Ascending aorta (tissue), 2 donors: ENCODE measurements at places on chromosomes 1 and 21. TPM values are rescaled to one million over a fixed set of nuclear protein-coding genes. Genes with fewer than 3 reads are reported as not detected.
A peak's percentile ranks its signal among the peaks of the same experiment; 100 is the strongest.

- no peaks in the 10 kb centered on the region for H3K27me3 ChIP-seq
- no peak overlapping the region for H3K4me3 ChIP-seq
- no peaks in the 10 kb centered on the region for H3K4me1 ChIP-seq
- H3K27ac ChIP-seq, result no peak overlapping the region
- no peak for DNase-seq
- H3K36me3 ChIP-seq, result no peaks in the 10 kb centered on the region
Measured at GRCh38 chr1:212498283-212499040, 65.7 kb downstream of the NENF start.

DNA sequence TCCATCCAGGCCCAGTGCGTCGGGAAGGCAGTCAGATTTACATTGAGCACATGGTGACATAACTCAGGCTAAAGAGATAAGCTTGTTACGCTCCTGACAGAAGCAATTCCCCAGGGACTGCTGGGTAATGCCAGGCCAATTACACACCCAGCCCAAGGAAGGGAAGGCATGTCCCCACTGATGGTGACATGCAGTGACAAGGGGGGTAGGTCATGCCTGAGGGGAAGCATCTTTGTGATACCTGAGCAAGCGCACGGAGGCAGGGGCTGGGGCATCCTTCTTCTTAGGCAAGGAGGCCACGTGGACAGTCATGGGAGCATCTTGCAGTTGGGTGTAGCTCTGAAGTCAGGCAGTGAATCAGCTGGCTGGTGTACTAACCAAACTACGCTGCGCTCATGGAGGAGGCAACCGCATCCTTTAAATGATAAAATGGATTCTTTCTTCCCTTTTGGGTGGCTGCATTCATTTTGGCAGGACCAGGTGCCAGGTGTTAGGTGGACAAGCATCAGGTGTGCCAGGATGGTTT lies 39.6 kb upstream of the GRIK3 start:
- H3K4me3 ChIP-seq, result no peak overlapping the region
- H3K27me3 ChIP-seq, result no peaks in the 10 kb centered on the region

DNA sequence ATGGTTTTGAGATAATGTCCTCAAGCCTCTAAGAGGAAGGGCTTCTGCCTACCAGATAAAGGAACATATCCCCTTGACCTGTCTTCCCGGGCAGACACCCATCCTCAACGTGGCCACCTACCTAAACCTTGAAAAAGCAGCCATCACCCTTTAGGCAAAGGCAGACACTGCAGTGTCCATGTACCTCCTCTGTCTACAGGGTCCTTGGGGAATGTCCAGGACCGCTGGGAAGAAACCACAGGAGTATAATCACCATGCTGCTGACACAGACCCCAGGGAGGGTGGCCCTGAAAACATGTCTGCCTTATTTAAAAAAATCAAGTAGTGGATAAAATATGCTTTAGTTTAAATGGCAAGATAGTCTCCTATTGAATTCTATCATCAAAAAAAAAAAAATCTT lies 16.6 kb downstream of the BCAR3 start:
- no peak for DNase-seq
- no peak overlapping the region for H3K4me3 ChIP-seq
- no peaks in the 10 kb centered on the region for H3K27me3 ChIP-seq
- H3K27ac ChIP-seq, result peak overlapping the region; percentile 72

DNA sequence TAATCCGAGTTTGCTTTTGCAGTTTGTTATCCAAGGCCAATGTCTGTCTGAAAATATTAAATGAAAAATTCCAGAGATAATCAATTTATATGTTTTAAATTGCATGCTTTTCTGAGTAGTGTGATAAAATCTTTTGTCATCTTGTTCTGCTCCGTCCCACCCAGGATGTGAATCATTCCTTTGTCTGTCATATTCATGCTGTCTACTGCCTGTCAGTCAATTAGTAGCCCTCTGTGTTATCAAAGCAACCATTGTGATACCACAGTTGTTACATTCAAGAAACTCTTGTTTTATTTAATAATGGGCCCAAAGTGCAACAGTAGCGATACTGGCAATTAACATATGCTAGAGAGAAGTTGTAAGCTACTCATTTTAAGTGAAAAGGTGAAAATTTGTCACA lies 819.3 kb downstream of the BRINP3 start:
- no peaks in the 10 kb centered on the region for H3K27me3 ChIP-seq
- no peaks in the 10 kb centered on the region for H3K4me1 ChIP-seq
- no peaks in the 10 kb centered on the region for H3K36me3 ChIP-seq
- no peak for DNase-seq

DNA sequence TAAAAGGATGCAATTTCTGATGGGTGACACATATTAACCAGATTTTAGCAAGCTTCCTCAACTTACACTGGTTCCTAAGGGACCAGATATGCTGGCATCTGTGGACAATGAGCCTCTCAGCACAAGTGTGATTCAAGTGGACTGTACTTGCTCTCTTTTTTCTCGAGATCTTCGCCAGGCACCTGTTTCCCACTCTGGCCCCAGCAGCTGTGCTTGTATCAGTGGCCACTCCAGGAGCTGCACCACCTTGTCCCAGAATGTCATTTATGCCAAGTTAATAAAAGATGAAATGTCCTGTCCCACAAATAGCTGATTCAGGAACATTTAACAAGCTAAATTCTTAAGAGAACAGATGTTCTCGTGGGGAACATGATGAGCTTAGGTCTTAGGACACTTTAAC lies 14.6 kb downstream of the C1orf198 start:
- H3K27ac ChIP-seq, result peak overlapping the region; percentile 96
- H3K36me3 ChIP-seq, result peaks cover 30% of the 10 kb centered on the region
- no peaks in the 10 kb centered on the region for H3K27me3 ChIP-seq
- DNase-seq, result no peak
- H3K4me1 ChIP-seq, result peaks cover 75% of the 10 kb centered on the region

- no peaks in the 10 kb centered on the region for H3K36me3 ChIP-seq
- no peak for DNase-seq
- no peak overlapping the region for H3K27ac ChIP-seq
- no peak overlapping the region for H3K4me3 ChIP-seq
- no peaks in the 10 kb centered on the region for H3K4me1 ChIP-seq
- H3K27me3 ChIP-seq, result no peaks in the 10 kb centered on the region
Measured at GRCh38 chr1:74367175-74367813, 132.1 kb downstream of the TNNI3K start.

DNA sequence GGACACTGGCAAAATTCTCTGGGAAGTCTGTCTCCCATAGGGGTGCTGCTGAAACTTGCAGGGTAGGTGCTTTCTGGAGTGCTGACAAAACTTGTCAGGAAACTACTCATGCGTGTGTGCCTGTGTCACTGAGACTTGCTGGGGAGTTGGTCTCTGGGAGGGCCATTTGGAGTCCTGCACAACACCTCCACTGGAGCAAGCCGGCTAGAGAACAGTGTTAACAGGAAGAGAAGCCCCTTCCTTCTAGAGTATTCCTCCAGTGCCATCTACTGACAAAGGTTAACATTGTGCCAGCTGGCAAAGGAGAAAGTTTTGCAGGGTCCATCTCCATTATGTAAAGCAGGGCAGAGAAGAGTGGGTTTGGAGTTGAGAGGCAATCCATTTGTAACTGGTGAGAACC lies 30.0 kb downstream of the ZMYM4 start:
- H3K4me3 ChIP-seq, result no peak overlapping the region
- no peak for DNase-seq
- H3K27ac ChIP-seq, result no peak overlapping the region
- H3K36me3 ChIP-seq, result no peaks in the 10 kb centered on the region

- no peak overlapping the region for H3K27ac ChIP-seq
- no peaks in the 10 kb centered on the region for H3K27me3 ChIP-seq
- no peaks in the 10 kb centered on the region for H3K36me3 ChIP-seq
- DNase-seq, result no peak
Measured at GRCh38 chr1:2972011-2972878, 49.0 kb upstream of the ACTRT2 start.

DNA sequence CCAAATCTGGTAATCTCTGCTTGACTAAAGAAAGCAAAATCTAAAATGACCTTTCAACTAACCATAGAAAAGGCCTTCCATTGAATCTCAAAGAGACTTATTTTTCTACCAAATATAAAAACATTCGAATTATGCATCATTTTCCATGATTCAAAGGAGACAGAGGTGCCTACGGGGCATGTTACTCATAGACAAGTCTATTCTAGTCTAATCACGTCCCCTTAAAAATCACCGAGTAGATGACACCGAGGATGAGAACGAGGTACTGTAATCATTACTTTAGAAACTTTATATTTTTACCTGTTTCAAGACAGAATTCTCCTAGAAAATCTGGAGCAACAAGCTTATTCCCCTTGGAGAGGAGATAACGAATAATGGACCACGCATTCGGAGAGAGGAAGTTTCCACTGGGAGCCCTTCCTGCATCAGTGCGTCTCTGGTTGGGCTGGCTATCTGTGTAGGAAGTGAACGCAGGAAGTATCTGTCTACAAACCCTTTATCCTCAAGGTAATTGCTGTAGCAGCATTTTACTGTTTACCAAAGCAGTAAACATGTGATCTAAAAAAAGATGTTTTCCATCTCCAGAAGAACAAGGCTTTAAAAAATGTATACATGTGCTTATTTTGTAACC lies 9.5 kb downstream of the ERG start:
- peak overlapping the region; percentile 77 for H3K27ac ChIP-seq
- H3K36me3 ChIP-seq, result no peaks in the 10 kb centered on the region
- DNase-seq, result no peak
- H3K4me3 ChIP-seq, result no peak overlapping the region
- H3K4me1 ChIP-seq, result peaks cover 7% of the 10 kb centered on the region

DNA sequence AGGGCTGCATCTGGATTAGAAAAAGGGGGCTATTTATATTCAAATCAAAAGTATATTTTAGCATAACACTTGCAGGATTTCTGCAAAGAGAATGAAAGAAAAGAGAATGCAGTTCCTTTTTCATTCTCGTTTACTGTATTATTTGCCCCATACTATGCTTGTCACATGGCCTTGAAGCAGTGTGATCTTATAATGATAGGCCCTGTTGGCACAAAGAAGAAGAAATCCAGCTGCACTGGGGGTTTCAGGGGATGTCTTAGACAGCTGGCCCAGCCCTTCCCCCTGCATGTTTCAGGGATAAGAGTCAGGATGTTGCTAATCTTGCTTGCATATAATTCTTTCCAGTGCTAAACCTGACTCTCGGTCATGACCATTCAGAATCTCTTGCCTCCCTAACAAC lies 369.5 kb downstream of the SEC16B start:
- H3K27ac ChIP-seq, result no peak overlapping the region
- no peaks in the 10 kb centered on the region for H3K36me3 ChIP-seq
- H3K27me3 ChIP-seq, result no peaks in the 10 kb centered on the region
- no peak overlapping the region for H3K4me3 ChIP-seq
- no peaks in the 10 kb centered on the region for H3K4me1 ChIP-seq
- no peak for DNase-seq

GRCh38 chr1:208291923-208292711 lies 47.9 kb upstream of the PLXNA2 start:
- no peaks in the 10 kb centered on the region for H3K4me1 ChIP-seq
- H3K36me3 ChIP-seq, result no peaks in the 10 kb centered on the region
- H3K27me3 ChIP-seq, result no peaks in the 10 kb centered on the region
- no peak for DNase-seq

DNA sequence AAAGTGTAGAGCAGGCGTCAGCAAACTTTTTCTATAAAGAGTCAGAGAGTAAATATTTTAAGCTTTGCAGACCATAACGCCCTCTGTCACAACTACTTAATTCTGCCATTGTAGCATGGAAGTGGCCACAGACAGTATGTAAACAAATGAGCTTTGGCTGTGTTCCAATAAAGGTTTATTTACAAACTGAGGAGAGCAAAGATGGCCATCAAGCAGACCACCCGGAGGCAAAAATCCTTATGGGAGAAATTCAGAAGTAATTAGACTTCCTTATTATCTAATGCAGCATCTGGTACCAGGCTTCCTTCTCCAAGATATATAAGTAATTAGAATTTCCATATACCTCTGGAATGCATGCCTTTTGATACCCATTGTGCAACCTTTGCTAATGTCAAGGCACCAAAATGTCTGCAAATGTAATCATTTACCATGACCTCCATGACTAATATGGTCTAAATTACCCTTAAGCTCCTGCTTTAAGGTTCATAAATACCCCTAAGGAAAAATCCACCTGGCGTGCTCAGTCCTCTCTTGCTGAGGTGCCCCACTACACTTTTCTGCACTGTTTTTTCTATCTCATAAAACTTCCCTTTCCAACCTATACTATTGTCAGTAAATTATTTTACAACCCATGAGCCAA lies 377.8 kb downstream of the MATN1 start:
- DNase-seq, result no peak
- no peaks in the 10 kb centered on the region for H3K36me3 ChIP-seq
- H3K27ac ChIP-seq, result no peak overlapping the region
- H3K4me1 ChIP-seq, result no peaks in the 10 kb centered on the region

TCHH gene
- not detected for total RNA-seq

RPL22 gene
- total RNA-seq, result 88.8 TPM

SLAMF7 gene
- not detected for total RNA-seq

IPP gene
- total RNA-seq, result 5.5 TPM

PLA2G5 gene
- total RNA-seq, result 8.5 TPM

HPCAL4 gene
- not detected for total RNA-seq

MFAP2 gene
- total RNA-seq, result 26.3 TPM

FAM163A gene
- total RNA-seq, result not detected
